ENCODE measurements at places on chromosomes 3 and 15.
A peak's percentile ranks its signal among the peaks of the same experiment; 100 is the strongest.

GRCh38 chr3:115937054-115937453 is 313.7 kb downstream of the GAP43 start:
- DNase-seq, result no peak

- DNase-seq, result no peak
These were observed 42.5 kb upstream of the UBE3A start for GRCh38 chr15:25481208-25481859.

- no peak for DNase-seq
These were observed 6.4 kb downstream of the CFAP20DC start for GRCh38 chr3:59043391-59043790.

- DNase-seq, result no peak
These were observed 31.6 kb upstream of the LRRC3B start for GRCh38 chr3:26590919-26591484.

DNA sequence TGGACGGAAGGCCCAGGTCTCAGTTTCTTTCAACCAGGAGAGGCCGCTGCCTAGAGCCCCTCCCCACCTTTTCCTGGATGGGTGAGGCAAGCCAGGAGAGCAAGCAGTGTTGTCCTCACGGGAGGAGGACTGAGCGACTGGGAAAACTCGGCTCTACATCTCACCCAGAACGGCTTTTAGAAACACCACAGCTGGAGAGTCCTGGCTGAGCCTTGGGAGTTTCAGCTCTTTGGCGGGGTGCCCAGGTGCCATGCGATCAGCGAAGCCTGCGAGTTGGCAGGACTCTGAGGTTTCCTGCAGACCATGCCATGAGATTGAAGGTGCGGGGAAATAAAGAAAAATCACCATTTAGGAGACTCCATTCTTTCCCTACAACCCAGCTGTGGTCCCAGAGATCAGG is 26.0 kb downstream of the PPCDC start:
- no peak for DNase-seq

DNA sequence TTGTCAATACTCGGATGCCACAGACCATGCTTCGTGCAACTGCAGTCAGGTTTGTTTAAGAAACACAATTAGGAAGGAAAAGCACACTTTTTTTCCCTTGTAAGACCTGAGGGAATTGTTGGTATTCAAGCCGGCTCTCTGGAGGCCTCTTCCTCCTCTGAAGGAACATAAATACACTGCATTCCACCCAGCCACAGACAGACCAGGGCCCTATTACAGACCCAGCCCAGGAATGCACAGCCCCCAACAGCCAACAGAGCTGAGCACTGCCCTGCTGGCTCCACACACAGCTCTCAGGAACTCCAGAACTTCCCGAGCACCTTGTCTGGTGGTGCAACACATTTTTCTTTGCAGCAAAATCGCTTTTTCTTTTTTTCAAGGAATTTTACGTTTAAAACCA is 488.7 kb upstream of the PROK2 start:
- DNase-seq, result no peak

DNA sequence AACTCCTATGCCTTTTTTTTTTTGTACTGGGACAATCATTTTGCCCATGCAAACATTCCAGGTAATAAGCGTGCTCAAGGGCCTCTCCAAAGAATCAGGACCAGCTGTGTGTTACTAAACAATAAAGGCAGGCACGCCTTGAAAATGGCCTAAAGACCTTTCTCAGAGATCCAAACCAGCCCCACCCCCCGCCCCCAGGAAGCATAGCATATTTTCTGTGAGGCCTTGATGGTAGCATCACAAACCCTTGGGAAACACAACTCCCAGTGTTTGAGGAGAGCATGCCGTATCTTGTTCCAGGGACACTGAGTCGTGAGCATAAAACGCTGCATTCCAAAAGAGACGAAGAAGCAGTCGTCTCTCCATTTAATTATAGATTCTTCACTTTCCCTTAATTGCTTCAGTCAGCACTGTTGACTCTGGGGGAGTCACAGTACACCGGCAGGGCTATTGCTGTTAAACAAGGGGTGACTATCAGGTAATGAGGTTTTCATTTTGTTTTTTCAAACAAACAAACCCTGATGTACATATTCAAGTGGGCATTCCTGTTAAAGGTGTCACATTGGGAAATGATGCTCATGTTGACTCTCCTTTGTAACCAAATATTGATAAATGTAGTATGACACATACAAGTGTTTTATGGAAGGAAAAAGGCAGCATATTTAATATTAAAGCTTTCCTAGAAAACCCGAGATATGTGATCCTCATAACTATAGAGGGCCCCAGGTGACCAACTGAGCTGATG is 4.4 kb upstream of the TPM1 start:
- DNase-seq, result no peak

DNA sequence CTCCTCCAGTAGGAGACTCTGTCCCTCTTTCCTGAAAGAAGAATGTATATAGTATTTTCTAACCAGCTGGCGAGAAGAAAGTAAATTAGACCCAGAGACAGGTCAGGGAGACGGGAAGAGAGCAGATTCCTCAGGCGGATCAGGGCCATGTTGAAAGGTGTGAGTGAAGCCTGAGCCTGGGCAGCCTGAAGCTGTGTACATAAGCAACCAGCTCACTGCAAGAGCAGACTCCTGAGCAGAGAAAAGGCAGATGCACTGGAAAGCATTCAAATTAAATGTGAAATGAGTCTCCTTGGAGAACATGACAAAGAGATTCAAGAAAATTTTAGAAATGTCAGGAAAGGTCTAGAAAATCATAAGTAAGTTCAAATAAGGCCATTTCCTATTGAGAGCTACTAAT is 165.8 kb downstream of the GOLIM4 start:
- no peak for DNase-seq

DNA sequence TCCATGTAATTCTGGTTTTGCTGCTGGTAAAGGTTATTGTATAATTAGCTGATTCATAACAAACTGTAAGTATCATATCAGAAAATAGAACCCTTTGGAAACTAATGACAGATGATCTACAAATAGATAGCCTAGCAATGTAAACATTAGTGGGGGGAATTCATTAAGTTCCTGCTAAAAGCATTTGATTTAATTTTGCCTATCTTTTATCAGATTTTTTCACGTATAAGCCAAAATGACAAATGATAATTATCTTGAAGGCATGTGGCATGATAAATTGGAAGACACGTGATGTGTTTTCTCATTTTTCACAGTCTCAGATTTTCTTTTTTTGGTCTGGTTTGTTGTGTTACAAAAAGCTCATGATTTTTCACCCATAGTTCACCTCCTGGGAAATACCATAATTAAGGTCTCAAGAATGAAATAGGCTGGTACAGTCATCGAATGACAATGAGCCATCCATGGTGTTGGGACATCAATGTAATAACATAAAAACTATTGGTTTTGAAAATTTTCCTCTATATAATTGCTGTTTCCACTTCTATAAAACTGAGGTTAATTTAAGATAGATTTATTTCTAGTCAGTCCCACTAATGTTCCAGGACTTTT is 325.9 kb upstream of the TBL1XR1 start:
- no peak for DNase-seq

- no peak for DNase-seq
These were observed 222.0 kb upstream of the IL12A start for GRCh38 chr3:159766563-159767185.

- no peak for DNase-seq
These were observed 125.3 kb upstream of the BCL6 start for GRCh38 chr3:187870360-187871203.

- DNase-seq, result peak; percentile 85
These were observed 87.2 kb upstream of the XCR1 start for GRCh38 chr3:46114323-46114988.

GRCh38 chr3:26141296-26141695 is 351.4 kb downstream of the OXSM start:
- DNase-seq, result no peak

DNA sequence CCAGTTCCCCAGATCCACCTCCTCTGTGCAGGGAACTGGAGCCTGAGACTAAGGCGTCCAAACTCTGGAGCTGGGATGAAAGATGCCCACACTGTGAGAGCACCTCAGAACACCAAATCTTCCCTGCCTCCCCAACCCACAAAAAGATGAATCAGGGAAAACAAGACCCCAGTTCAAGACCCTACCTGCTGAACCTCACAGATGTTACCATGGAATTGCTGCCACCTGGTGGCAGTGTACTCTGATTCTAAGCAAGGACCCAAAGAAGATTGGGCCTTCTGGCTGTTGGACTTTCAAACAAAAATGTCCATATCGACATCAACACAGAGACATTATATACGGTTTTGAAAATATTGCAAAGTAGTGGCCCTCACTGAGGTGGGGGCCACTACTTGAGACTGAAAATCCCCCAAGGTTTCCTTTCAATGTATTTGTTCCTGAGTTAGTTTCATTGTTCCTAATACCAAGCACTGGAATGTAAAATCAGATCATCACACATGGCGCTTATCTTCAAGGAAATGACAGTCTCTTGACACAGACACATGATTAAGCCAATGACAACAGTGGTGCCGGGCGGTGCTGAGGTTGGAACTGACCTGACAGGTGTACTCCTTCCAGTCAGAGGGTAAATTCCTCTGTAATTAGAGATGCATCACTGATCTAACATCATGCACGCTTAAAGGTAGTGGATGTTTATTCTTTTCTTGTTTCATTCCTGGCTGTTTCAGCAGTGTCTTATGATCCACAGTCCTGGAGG is 67.6 kb downstream of the SLC6A11 start:
- no peak for DNase-seq

DNA sequence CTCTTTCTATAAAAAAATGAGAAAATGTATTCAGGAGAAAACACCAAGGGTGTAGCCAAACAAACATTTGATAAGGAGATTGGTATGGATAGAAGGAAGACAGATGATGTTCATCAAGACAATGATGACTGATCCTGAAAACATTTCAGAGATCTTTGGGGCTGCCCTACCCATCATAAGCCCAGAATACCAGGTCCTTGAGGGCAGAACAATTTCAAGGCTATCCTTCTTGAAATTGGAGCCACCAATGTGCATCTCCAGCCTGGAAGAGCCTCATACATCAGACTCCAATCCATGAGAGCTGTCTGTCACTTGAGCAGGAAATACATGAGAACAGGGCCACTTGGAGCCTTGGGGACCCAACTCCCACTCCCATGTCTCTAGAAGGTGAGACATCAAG is 89.5 kb upstream of the ANKRD28 start:
- DNase-seq, result no peak

- no peak for DNase-seq
These were observed 230.2 kb upstream of the IGF1R start for GRCh38 chr15:98418122-98418521.

DNA sequence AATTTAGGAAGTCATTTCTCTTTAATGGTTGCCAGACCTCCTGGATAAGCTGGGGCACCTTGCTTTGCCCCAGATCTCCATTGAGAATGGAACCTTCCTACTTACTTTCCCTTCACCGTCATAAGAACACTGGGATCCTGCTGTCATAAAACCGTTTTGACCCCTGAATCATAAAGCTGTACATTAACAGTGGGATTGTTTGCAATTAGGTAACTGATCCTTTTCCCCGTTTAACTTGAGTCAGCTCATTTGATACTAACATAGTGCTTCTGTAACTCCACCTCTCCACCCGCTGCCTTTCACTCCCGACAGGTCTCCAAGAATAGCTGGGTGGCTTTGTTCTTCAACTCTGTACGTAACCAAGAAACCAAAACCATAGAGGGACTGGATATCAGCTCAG is 308.2 kb upstream of the WNT5A start:
- no peak for DNase-seq

GRCh38 chr15:46815240-46815639 is 902.1 kb upstream of the SEMA6D start:
- DNase-seq, result no peak

DNA sequence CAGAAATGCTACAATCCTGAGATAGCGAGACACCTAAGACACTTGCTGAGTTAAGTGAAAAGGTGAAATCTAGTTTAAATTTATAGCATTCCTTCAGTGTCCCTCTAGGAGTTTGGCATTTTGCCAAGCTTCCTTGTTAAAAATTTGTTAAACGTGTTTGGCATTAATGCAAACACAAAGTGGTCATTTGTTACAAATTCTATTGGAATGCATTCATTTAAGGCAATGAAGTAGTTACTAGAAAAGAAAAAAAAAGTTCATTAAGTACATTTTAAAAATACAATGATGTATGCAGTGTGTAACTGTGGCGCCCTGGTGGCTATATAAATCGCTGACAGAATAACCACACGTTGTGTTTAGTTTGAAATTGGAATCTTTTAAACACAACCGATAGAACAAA is 31.3 kb upstream of the WNT5A start:
- no peak for DNase-seq

DNA sequence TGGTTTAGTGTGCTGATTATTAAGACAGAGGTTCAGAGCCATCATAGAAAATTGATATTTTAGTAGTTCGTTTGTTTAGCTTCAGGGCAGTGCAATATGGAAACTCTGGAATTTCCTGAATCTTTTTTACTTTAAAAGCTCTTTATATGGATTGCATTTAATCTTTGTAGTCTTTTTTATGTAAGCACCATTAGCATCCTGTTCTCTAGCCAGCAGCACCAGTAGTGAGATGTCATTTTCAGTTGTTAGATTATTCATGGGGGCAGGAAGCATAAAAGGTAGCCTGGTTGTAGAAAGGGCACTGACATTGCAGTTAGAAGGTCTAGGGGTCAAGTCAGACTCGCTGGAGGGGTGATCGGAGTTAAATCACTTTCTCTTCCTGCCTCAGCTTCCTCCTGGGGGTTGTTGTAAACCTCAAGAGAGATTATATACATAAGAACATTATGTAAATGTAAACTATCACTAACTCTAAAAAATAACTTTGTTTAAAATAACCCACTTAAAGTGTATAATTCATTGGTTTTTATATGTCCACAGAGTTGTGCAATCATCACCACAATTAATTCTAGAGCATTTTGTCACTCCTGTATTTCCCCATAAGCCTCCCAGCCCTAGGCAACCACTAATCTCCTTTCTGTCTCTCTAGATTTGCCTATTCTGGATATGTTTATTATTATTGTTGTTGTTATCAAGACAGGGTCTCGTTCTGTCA is 31.4 kb upstream of the ITPKA start:
- DNase-seq, result no peak

GRCh38 chr3:11305509-11305908 is 33.3 kb downstream of the ATG7 start:
- no peak for DNase-seq

GRCh38 chr3:9433627-9434521 is 36.5 kb downstream of the SETD5 start:
- no peak for DNase-seq

- DNase-seq, result no peak
These were observed 342.9 kb upstream of the DPH6 start for GRCh38 chr15:35888815-35889214.

DNA sequence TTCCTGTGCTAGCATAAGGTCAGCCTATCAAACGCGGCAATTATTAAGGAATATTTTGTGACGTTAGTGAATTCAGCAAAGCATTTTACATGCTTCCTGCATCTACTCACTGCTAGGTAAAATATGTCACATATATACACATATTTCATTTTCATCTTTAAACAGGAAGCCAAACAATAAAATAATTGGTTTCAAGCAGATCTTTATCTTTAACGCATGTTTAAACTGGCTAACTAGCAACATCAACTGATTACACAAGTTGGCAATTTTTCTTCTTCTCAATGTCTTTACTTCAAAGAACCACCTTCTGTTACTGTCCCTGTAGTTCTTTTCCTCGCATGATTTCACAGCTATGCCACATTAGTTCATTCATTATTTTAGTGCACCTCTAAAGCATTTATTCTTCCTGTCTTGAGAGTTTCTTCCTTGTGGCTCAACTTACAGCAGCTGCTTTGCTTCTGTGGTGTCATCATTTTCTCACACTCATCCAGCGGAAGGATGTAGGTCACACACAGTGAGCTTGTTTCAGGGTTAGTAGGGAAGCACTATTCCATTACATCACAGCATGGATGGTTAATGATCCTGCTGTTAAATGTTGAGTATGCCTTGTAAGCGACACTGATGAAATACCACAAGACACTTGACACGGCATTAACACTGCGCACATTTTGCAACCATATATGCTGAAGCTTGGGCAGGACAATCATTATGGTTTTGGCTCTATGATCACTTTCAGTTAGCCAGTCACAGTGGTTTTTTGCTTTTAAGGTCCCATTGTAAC is 2.3 kb upstream of the BCHE start:
- DNase-seq, result no peak

Measured in HS-5 (cell line).